ENCODE measurements at places on chromosomes 16 and 17.

GRCh38 chr16:89452925-89453324 lies 37.4 kb downstream of the ANKRD11 start:
- no peak for DNase-seq

DNA sequence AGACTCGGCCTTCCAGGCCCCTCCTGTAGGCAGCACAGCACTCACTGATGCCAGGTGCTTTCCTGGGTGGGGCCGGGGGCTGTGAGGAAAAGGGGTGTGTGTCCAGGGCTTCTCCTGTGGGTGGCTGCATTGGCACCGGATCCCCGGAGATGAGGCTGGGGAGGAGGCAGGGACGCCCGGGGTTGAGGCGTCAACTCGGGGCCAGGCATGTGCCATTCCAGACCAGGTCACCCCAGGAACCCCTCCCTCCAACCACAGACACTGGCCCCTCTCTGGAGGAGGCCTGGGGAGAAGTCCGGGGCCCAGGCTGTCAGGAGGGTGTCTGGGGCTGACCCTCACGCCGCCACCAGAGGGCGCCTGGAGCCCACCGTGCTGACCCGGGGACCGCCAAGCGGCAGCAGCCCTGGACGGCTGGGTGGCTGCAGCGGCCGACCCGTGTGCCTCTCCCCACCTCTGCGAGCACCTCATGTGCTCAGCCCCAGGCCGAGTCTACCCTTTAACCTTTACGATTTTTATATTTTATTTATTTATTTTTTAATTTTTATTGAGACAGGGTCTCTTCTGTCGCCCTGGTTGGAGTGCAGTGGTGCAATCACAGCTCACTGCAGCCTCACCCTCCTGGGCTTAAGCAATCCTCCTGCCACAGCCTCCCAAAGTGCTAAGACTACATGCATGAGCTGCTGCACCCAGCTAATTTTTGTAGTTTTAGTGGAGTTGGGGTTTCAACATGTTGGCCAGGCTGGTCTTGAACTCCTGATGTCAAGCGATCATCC lies 3.2 kb upstream of the METRN start:
- DNase-seq: peak; percentile 89

- peak; percentile 74 for DNase-seq
Measured at GRCh38 chr16:578870-579405, 9.2 kb downstream of the PIGQ start.

GRCh38 chr17:59298521-59298920 lies 32.9 kb upstream of the YPEL2 start:
- DNase-seq: no peak

DNA sequence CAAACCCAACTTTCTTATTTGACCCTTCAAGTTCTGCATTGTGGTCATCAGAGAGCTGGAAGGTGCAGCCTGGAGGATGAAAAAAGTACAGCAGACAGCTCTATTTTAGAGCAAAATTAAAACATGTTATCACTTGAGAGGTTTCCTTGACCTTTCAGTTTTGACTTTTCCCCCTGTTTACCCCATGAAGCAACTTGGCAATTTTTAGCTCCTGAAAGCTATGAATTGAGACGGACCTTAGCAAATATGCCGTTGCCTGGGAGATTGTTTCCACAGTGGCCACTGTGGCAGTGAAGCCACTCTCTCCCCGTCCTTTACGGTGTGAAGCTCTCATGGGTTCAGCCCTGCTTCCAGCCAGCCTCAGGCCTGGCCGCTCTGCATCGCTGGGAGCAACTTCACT lies 398.6 kb downstream of the CPPED1 start:
- DNase-seq: no peak

DNA sequence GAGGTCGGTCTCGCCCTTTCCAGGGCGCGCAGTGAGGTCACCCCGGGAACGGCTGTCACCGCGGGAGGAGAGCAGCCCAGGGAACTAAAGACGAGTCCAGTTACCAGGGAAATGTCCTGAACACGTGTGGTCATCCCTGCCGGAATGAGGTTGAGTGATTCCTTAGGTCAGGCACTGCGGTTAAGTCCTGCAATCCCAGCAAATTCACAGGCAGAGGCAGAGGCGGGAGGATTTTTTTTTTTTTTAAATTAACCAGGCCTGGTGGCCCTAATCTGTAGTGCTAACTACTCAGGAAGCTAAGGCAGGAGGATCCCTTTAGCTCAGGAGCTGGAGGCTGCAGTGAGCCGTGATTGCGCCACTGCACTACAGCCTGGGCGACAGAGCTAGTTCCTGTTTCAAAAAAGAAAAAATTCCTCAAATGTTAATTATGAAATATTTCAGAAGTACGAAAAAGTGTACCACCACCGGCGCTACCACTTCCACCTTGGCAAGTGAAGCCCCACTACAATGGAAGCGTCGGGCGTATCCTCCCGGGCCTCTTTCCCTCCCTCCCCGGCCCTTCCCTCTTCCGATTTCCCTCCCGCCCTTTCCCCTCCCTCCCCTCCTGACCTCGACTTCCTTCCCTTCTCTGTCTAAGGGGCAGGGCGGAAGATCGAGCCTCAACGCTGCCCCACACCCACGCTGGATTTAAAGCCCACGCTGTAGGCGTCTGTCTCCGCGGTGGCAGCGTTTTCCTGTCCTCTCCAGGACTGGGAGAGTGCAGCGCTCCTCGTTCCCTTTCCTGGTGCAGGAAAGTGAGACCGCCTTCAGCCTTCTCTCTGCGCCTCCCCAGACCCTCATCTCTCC lies 27.3 kb downstream of the SLFN11 start:
- DNase-seq: no peak

GRCh38 chr17:72219137-72219823 lies 98.5 kb downstream of the SOX9 start:
- DNase-seq: no peak

DNA sequence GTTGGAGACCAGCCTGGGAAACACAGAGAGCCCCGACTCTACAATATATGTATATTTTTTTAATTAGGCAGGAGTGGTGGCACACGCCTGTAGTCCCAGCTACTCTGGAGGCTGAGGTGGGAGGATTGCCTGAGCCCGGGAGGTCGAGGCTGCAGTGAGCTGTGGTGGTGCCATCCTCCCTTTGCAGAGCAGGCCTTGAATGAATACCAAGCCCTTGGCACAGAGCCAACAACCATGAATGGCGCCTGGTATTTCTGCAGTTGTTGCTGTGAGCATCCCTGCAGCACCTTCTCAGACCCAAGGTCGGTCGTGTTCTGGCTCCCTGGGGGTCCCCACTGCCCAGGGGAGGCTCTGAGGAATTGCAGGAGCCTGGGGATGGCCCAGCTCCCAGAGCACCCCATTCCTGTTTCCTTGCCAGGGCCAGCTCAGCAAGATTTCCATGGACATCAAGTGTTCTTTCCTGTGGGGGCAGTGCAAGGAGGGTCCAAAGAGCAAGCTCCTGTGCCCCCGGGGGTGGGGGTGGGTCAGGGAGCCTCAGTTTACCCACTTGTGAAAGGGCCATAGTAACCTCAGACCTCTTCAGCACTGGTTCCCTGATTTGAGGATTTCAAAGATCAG lies 25.6 kb upstream of the RMI2 start:
- DNase-seq: no peak

DNA sequence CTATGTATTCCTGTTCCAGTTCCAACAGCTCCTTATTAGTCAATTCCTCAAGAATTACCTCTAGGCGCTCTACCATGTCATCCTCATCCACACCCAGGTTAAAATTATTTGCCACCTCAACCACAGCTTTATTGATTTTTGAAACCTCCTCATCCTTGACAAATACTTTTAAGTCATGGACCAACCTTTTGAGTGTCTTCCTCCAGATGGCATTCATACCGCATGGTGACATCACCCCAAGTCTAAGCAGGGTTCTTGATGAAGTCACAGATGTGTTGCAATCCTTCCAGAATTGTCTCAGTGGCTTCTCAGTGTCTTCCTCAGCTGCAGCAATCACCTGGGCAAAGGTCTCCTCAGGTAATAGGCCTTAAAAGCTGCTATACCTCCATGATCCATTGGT lies 40.1 kb downstream of the BCL7C start:
- no peak for DNase-seq

DNA sequence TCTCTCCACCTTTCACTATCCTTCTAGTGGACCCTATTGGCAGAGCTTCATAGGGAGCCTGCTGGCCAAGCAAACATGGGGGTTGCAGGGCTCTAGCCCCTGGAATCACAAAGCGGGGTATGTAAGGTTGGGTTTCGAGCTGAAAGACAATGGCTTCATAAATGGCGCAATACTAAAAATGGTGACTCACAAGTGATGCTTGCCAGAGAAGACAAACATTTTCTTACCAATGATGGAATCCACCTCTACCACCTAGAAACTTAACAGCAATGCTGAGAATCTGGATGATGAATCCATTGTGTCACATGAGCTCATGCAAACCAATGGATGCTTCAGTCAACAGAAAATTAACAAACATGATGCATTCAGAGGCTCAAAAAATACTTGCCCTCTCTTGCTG lies 375.3 kb upstream of the PSMD7 start:
- no peak for DNase-seq

- DNase-seq: no peak
Measured at GRCh38 chr17:8542599-8543502, 87.7 kb downstream of the MYH10 start.

GRCh38 chr16:12091569-12092543 lies 115.3 kb downstream of the SNX29 start:
- DNase-seq: no peak

- DNase-seq: no peak
Measured at GRCh38 chr17:9755083-9755482, 36.3 kb downstream of the DHRS7C start.

DNA sequence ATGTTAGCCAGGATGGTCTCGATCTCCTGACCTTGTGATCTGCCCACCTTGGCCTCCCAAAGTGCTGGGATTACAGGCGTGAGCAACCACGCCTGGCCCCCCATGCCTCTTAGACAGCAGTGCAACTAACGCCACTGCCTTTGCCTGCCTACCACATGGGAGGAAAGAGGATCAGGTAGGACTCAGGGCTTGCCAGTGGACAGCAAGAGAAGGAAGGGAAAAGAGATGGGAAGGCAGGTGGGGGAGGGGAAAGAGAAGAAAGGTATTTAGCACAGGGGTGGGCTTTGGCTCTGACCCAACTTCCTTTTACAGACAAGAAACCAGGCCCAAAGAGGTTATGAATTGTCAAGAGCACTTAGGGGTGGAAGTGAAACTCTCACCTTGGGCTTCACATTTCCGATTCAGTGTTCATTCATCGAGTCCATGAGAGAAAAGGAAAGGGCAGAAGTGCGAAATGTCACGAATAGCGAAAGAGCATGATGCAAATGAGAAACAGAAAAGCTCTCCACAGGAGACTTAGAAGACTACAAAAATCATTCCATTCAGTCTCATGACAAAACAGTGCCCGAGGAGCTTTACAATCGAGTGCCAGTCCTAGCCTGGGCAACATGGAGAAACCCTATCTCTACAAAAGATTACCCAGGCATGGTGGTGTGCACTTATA lies 36.4 kb downstream of the CDK5R1 start:
- peak; percentile 67 for DNase-seq

DNA sequence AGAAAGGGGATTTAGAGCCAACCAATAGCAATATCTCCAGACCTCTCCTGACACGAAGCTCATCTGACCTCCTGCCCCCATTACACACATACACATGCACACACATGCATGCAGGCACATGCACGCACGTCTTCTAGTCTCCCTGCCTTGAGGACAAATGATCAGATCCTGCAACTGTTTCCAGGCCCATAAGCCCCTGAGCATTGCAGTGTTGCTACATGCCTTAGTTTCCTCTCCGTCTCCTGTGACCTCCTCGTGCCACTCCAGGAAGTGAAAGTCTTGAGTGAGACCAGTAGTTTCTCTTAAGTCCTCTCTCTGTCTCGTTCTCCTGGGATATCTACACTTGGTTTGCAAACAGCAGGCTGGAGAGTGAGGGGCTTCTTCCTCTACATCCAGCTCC lies 8.2 kb downstream of the CIITA start:
- no peak for DNase-seq

GRCh38 chr16:77684181-77684526 lies 38.2 kb upstream of the NUDT7 start:
- no peak for DNase-seq

- DNase-seq: no peak
Measured at GRCh38 chr16:15046692-15047376, 9.0 kb downstream of the NTAN1 start.

DNA sequence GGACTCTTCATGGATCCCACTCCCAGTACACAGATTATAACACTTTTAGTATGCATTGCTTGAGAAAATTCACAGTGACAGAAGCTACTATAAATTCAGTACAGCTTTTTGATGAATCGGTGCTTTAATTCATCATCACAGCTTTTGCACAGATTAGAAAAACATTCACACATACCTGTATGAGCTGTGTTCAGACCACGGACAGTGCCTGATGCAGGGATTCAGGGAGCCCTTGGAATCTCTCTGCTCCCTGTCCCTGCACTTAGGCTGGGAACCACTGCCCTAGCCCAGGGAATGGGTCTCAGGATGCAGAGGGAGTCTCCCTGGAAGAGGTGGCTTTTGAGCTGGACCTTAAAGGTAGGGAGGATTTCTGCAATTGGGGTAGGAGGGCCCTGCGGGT lies 13.9 kb downstream of the TBKBP1 start:
- DNase-seq: no peak

DNA sequence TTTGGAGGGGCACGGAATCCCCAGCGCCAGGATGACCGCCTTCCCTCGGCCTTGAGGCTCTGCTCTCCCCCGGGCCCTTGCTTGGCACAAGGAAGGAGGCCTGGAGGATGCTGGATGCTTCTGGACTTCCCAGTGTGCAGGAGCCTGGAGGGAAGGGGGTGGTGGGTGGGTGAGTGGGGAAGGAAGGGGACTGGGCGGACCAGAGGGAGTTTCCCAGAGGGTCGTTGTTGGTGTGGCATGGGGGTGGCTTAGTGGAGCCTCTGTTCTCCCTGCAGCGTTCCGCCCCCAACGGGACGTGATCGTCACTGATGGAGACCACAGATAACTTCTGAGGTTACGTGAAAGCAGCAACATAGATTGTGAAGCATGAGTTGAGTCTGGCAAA lies 140.0 kb downstream of the IRF8 start:
- peak; percentile 35 for DNase-seq

- no peak for DNase-seq
Measured at GRCh38 chr16:67833030-67833414, 9.1 kb upstream of the THAP11 start.

GRCh38 chr17:19390951-19391350 lies 4.0 kb upstream of the MFAP4 start:
- no peak for DNase-seq

DNA sequence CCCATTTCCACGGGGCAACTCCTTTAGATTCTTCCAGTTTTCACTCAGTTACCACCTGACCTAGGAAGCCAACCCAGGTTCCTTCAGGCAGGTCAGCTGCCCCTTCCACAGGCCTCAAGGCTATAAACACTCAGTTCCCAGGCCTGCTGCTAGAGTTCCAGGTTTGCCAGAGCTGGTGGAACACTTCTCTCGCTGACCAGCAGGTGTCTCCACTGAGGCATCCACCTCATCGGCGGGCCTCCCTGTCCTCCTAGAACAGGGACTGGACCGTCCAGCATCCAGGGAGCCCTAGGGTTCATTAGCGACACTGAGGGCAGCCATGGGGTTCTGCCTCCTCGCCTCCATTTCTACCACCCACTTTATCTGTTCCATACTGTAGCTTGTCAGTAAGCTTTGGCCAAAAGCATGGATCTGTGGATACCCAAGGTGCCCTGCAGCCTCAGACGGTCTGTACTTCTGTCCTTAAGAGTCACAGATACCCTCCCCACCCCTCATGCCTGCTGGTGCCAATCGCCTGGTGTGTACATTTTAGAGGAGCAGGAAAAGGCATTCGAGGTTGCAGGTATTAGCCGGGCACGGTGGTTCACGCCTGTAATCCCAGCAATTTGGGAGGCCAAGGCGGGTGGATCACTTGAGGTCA lies 29.0 kb downstream of the PIMREG start:
- peak; percentile 80 for DNase-seq

- peak; percentile 67 for DNase-seq
Measured at GRCh38 chr17:59838052-59838916, 54.5 kb downstream of the TUBD1 start.
